ENCODE measurements at places on chromosomes 6 and 20.

GRCh38 chr6:30063315-30063714 lies 2.2 kb downstream of the POLR1H start:
- no peak for DNase-seq

DNA sequence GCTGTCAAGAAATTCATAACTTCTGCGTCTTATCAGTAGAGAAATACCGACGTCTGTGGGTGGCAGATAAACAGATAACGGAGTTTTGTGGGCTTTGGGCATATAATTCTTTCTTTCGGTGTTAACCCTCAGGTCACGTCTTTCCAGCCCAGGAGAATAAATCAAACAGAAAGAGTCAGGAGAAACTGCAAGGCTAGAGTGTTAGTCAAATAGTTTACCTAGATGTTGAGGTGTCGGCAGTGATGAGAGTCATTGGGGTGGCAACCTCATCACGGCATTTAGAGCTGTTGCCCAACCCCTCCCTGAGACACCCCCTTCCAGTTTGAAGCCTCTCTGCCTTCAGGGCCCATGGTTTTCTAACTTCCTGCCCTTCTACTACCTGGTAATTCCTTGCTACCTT lies 49.5 kb downstream of the ADTRP start:
- DNase-seq = peak; percentile 89

DNA sequence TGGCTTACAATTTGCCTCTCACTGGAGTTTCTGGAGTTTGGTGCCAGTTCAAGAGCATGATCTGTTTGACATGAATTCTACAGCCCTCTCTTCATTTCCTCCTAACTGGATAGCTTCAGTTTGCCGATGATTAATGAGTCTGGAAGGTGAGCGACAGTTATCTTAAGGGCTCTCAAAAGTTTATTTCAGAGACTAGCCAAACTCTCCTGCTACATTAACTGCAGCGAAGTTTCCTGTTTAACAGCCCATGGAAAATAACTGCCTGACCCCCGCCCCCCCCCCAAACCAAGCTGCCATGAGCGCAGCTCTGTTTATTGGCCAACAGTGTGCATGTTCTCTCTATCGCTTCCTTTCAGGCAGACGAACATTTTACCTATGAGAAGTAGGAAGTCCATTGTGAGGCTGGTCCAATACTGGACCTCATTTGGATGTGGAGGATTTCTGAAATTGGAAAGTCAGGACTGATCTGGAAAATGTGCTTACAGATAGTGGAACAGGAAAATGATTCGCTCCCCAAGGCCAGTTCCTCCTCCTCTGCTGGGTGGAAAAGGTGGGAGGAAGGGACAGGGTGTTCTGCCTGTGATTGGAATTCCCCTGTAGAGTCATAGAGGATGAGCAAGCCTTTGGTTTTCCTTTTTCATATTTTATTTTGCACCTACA lies 522.2 kb upstream of the JAG1 start:
- DNase-seq = no peak

- DNase-seq = peak; percentile 57
These were observed 116.2 kb upstream of the STMND1 start for GRCh38 chr6:16985513-16986284.

GRCh38 chr20:61723529-61724257 lies 342.0 kb downstream of the TAF4 start:
- no peak for DNase-seq

- DNase-seq = no peak
These were observed 30.9 kb downstream of the PSMG4 start for GRCh38 chr6:3289664-3290055.

DNA sequence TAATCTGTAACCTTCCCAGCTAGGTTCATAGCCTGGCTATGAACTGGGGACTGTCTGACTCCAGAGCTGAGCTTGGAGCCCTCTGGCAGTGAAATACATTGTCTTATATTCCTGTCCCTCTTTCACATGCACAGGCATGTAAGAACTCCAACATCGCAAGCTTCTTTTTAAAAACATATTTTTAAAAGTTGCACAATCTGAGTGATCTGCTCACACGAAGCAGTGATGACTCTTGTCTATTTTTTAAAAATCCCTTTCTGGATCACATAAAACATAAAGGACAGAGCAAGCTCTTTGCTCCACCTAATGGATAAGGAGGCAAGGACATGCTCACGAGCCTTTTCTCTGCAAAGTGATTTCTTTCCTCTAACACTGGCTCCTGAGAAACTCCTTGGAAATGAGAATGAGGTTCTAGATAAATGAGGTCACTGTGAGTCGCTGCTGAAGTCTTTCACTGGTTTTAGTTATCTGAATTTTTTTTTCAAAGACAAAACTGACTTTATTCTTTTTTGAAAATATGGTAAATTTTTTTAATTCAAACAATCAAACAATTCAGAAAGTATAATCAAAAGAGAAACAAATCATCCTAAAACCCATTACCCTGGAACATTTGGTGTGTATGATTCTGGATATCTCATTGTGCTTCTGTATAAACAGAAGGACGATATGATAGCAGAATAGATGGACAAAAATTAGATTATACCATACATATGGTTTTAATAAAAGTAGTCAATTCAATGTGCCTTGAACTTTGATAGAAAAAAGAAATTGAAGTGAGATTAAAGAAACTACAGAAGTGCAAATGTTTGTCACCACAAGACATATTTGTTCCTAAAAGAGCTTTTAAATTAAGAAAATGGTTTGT lies 30.8 kb downstream of the IL20RA start:
- peak; percentile 35 for DNase-seq

GRCh38 chr20:33793011-33793931 lies 17.9 kb upstream of the CHMP4B start:
- no peak for DNase-seq

DNA sequence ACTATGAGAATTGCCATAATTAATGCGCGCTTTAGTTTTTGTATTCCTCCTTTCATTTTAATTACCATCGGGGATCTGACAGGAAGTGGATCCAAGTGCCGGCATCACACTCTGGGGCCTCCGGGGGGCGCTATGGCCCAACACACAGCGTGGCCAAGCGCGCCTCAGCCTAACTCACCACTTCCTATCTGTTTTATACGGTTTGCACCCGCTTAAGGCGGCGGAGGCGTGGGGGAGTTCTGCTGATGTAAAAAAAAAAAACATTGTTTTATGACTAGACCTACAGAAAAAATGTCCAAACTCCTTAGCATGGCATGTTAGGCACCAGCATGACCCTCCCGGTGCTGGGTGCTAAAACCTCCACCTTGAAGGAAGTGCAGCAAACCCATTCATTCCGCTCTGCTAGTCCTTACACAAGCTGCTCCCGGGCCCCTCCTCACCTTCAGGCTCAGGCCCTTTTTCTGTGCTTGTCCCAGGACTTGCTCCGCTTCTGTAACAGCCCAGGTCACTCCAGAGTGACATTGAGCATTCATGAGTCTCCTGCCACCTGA lies 4.5 kb upstream of the EBF4 start:
- DNase-seq = peak; percentile 93

GRCh38 chr6:101840100-101840499 lies 446.6 kb downstream of the GRIK2 start:
- DNase-seq = no peak

- no peak for DNase-seq
These were observed 1.1 kb downstream of the SAPCD1 start for GRCh38 chr6:31763619-31763940.

GRCh38 chr20:50504231-50504823 lies 5.9 kb upstream of the PTPN1 start:
- DNase-seq = no peak

- DNase-seq = peak; percentile 68
These were observed 130.8 kb downstream of the JPH2 start for GRCh38 chr20:44056010-44056698.

GRCh38 chr6:149963212-149963461 lies 606 bp upstream of the ULBP1 start:
- DNase-seq = peak; percentile 48

- DNase-seq = no peak
These were observed 271.0 kb downstream of the KCNQ5 start for GRCh38 chr6:72892901-72893300.

- no peak for DNase-seq
These were observed 39.6 kb downstream of the PLCG1 start for GRCh38 chr20:41176711-41177552.

GRCh38 chr6:138007014-138007472 lies 100.2 kb downstream of the PERP start:
- peak; percentile 14 for DNase-seq
